ENCODE measurements at places on chromosomes 11 and 22. TPM values are rescaled to one million over a fixed set of nuclear protein-coding genes. Genes with fewer than 3 reads are reported as not detected.

DNA sequence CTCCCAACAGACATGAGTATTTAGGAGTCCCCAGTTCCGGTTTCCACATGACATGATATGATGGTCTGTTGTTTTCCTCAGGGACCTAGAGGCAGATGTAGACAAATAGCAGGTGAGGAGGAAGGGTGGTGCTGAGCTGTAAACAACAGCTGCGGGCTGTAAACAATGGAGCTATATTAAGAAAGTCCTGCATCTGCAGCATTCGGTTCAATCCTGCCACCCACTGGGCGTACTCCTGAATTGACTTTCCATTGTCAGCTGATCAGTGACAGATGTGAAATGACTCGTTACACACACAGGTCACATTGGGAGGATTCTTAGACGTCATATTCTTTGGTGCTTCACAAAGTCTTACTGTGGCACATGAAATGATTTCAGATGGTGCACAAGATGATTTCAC is 26.8 kb upstream of the RAG1 start:
- H3K27me3 ChIP-seq = peaks cover 2% of the 10 kb centered on the region
- no peak overlapping the region for H3K4me3 ChIP-seq
- DNase-seq = no peak
- no peaks in the 10 kb centered on the region for H3K4me1 ChIP-seq

C11orf16 gene
- not detected for total RNA-seq

OR51B2 gene
- not detected for total RNA-seq

DNA sequence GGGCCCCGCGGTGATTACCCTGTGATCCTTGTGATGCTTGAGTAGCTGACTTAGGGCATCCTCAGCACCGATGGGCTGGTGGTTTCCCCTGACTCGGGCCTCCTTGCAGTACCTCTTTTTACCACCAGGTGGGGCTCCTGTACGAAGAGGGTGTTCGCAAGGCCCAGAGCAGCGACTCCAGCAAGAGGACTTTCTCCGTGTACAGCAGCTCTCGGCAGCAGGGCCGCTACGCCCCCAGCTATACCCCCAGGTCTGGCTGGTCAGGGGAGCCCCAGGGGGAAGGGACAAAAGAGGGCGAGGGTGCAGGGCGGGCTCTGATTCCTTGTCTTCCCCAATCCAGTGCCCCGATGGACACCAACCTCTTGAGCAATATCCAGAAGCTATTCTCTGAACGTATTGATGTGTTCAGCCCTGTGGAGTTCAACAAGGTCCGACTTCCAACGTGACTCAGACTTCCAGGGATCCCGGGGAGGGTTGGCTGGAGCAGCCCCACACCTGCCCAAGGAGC is 1.3 kb upstream of the TM7SF2 start:
- peak; percentile 87 for DNase-seq
- H3K27me3 ChIP-seq = no peaks in the 10 kb centered on the region
- H3K27ac ChIP-seq = no peak overlapping the region

OR8D4 gene
- not detected for total RNA-seq

- no peak for DNase-seq
- H3K27me3 ChIP-seq = no peaks in the 10 kb centered on the region
- H3K36me3 ChIP-seq = peaks cover 1% of the 10 kb centered on the region
- no peak overlapping the region for H3K4me3 ChIP-seq
- H3K27ac ChIP-seq = no peak overlapping the region
- H3K4me1 ChIP-seq = peaks cover 20% of the 10 kb centered on the region
These were observed 7.0 kb downstream of the PTPRJ start for GRCh38 chr11:47987310-47987709.

- H3K27me3 ChIP-seq = no peaks in the 10 kb centered on the region
- H3K4me3 ChIP-seq = no peak overlapping the region
- no peaks in the 10 kb centered on the region for H3K4me1 ChIP-seq
- no peak overlapping the region for H3K27ac ChIP-seq
- no peaks in the 10 kb centered on the region for H3K36me3 ChIP-seq
These were observed 44.9 kb downstream of the ATG16L2 start for GRCh38 chr11:72859126-72859525.

DNA sequence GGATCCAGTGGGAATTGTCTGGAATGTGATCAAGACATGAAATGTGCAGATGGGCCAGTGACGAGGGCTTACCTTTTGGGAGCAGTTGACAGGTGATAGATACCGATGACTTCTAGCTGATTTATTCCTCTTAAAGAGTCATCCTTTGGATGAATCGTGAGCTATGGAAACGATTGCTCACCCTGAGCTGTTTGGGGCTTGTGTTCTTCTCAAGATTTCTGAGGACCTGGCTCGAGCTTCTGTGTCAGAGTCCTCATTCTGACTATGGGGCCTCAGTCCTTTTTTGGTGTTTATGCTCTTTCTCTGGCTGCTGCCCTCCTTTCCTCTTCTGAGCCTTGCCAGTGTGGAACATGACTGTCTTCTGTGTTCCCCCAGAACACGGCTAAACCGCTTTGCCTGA is 11.9 kb upstream of the AMPD3 start:
- H3K27ac ChIP-seq = no peak overlapping the region
- H3K4me1 ChIP-seq = 0 out of 2 replicates have a peak, but pooled peaks cover 2% of the 10 kb centered on the region
- no peaks in the 10 kb centered on the region for H3K36me3 ChIP-seq
- no peak overlapping the region for H3K4me3 ChIP-seq

DNA sequence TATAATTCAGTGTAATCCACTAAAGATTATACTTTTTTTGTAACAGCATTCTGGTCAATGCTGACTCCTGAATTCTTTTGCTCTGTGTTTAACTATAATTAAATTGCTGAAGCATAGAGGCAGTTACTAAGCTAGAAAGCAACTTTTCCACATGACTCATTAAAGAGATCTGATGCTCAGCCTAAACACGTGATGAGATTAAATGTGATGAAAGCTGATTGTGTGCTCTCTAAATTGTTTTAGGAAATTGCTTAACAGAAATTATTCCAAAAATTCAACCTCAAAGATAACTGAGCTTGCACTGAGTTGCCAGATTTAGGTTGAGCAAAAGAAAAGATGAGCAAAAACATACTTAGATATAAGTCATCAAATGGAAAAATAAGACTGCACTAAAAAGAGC is 1033.6 kb downstream of the FAM181B start:
- H3K27me3 ChIP-seq = no peaks in the 10 kb centered on the region
- DNase-seq = no peak
- H3K4me1 ChIP-seq = no peaks in the 10 kb centered on the region
- H3K4me3 ChIP-seq = no peak overlapping the region

DNA sequence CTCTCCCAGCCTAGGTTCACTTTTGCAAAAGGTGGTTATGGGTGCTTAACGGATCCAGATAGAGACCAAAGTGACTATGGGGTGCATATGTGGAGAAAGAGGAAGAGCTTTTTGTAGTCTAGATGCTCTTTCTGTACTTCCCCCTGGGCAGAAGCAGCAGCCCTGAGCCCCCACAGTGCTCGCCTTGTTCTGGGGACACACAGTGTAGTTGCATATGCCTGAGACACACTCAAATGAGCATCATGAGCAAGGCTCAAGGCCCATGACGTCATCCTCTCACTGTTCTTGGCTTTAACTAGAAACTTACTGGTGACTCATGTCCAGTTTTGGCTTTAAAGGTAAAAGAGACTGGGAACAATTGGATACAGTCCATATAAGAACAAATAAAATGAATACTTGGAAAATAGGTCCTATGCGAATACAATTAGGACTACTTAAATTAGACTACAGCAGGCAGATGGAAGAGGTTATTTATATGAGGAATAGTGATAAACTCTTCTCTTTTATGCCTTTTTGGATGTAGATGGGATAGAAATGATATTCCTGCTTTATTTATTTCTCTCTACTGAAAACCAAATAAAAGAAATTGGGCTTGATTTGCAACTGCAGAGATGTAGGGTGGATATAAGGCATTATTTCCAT is 20.1 kb upstream of the PEX26 start:
- H3K4me1 ChIP-seq = peaks cover 70% of the 10 kb centered on the region
- H3K4me3 ChIP-seq = no peak overlapping the region
- no peak overlapping the region for H3K27ac ChIP-seq
- H3K27me3 ChIP-seq = no peaks in the 10 kb centered on the region
- H3K36me3 ChIP-seq = no peaks in the 10 kb centered on the region

DNA sequence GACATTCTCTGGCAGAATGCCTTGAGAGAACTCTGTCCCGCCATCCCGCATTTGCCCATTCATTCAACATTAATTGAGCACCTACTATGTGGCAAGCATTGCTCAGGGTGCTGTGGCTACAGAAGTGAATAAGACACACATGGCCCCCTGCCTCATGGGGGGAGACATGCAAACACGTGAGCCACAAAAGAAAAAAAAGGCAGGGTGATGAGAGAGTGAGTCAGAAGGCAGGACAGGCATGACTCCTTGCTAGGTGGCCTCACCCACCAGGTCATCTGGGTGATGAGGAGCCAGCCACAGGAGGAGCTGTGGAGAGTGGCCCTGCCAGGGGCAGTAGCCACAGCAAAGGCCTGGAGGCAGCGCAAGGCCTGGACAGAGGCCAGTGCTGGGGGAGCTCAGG is 4.9 kb downstream of the CHRM4 start:
- H3K27me3 ChIP-seq = peaks cover 6% of the 10 kb centered on the region
- DNase-seq = no peak
- H3K4me1 ChIP-seq = peaks cover 19% of the 10 kb centered on the region
- H3K36me3 ChIP-seq = no peaks in the 10 kb centered on the region

FXYD2 gene
- not detected for total RNA-seq

SMIM38 gene
- total RNA-seq = 0.12 TPM

KCNQ1 gene
- 1.0 TPM for total RNA-seq

- H3K4me3 ChIP-seq = no peak overlapping the region
- H3K27me3 ChIP-seq = peaks cover 1% of the 10 kb centered on the region
- H3K36me3 ChIP-seq = no peaks in the 10 kb centered on the region
- H3K27ac ChIP-seq = no peak overlapping the region
- no peak for DNase-seq
- H3K4me1 ChIP-seq = no peaks in the 10 kb centered on the region
These were observed 98.8 kb upstream of the LMO1 start for GRCh38 chr11:8362491-8362890.

TRIM48 gene
- not detected for total RNA-seq

DNA sequence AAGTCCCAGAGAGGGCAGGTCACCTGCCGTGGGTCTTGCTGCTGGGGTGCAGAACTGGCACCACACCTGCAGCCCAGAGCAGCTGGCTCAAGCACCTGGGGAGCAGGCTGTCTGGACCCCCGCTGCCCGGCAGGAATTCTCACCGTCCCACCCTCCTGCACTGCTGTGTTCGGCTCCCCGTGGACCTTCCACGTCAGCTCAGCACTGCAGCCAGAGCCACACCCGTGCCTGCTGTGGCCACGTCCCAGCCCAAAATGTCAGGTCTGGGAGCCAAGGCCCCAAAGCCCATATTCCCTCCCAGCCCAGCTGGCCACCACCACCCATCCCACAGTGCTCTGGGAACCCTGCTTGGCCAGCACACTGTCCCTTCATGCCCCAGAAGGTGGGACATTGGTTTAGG is 28.0 kb upstream of the MYRF start:
- H3K27ac ChIP-seq = no peak overlapping the region
- no peaks in the 10 kb centered on the region for H3K4me1 ChIP-seq
- no peak for DNase-seq
- no peaks in the 10 kb centered on the region for H3K27me3 ChIP-seq
- no peak overlapping the region for H3K4me3 ChIP-seq
- H3K36me3 ChIP-seq = peaks cover 1% of the 10 kb centered on the region

MRGPRE gene
- total RNA-seq = not detected

GRCh38 chr22:37967637-37968451 is 14.3 kb downstream of the POLR2F start:
- no peaks in the 10 kb centered on the region for H3K27me3 ChIP-seq
- no peak overlapping the region for H3K4me3 ChIP-seq
- H3K36me3 ChIP-seq = 0 out of 2 replicates have a peak, but pooled peaks cover 5% of the 10 kb centered on the region
- no peak overlapping the region for H3K27ac ChIP-seq

DNA sequence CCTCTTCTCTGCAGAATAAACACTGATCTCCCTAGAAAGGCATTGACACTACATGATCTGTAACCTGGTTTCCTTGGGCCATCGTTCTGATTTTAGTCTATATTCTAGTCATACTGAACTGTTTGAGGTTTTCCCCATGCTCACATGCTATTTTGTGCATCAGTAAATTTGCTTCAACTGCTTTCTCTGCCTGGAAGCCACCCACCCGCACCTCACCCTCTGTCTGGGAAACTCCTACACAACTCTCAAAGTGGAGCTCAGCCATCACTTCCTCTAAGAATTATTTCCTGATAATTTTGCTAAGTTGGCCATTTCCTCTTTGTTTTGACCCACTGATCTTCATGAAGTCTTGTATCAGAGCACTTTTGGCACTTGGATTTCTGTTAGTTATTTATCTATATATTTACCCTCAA is 36.1 kb downstream of the MMP20 start:
- DNase-seq = no peak
- H3K4me1 ChIP-seq = 0 out of 2 replicates have a peak, but pooled peaks cover 4% of the 10 kb centered on the region
- H3K27ac ChIP-seq = no peak overlapping the region
- no peak overlapping the region for H3K4me3 ChIP-seq
- no peaks in the 10 kb centered on the region for H3K36me3 ChIP-seq

- H3K27ac ChIP-seq = no peak overlapping the region
- no peak for DNase-seq
- no peak overlapping the region for H3K4me3 ChIP-seq
- H3K4me1 ChIP-seq = peaks cover 9% of the 10 kb centered on the region
- H3K36me3 ChIP-seq = peaks cover 26% of the 10 kb centered on the region
These were observed 56.7 kb upstream of the PPP6R3 start for GRCh38 chr11:68403831-68404230.

MMP13 gene
- not detected for total RNA-seq

DNA sequence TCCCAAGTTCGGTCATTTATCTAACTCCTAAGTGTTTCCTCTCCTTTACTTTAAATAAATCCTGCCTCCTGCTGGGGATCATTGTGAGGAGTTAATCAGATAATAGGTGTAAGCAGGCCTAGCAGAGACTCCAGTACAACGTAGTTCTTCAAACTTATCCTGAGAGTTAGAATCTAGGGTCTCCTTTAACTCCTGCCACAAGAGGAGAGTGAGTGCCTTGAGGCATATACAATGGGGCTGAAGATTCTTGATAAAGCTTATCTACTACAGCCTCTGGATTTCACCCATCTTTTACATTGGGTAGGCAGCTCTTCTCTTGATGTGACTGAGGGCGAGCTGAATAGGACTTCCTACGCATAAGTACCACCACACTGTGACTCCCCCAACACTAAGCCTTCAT is 3.1 kb upstream of the GALNT18 start:
- no peaks in the 10 kb centered on the region for H3K36me3 ChIP-seq
- peaks cover 10% of the 10 kb centered on the region for H3K27me3 ChIP-seq
- DNase-seq = no peak
- no peak overlapping the region for H3K27ac ChIP-seq
- peaks cover 18% of the 10 kb centered on the region for H3K4me1 ChIP-seq
- no peak overlapping the region for H3K4me3 ChIP-seq

DNA sequence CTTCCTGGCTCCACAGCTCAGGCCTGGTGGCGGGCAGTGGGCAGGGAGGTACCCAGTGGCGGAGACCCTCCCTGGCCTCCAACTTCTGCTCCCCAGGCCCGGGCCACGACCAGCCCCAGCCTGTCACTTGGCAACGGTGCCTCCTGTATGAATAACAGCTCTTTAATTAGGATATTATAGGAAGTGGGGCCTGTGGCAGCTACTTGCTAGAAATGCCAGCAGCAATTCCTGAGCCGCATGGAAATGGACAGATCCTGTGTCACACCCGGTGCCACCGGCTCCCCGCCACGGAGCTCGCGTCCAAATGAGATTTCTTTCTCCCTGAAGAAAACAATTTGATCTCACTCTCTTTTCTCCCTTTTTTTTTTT is 104.5 kb downstream of the CHST1 start:
- no peaks in the 10 kb centered on the region for H3K27me3 ChIP-seq
- H3K27ac ChIP-seq = no peak overlapping the region
- H3K36me3 ChIP-seq = no peaks in the 10 kb centered on the region
- H3K4me3 ChIP-seq = no peak overlapping the region
- no peaks in the 10 kb centered on the region for H3K4me1 ChIP-seq

Measured in Caco-2 (cell line).